ENCODE measurements at places on chromosomes 6 and 20.

GRCh38 chr6:28011722-28012121 lies 54.7 kb downstream of the OR2B6 start:
- no peak for DNase-seq

- DNase-seq, result no peak
Observed at GRCh38 chr6:145964948-145965366, 799 bp upstream of the SHPRH start.

- DNase-seq, result no peak
Observed at GRCh38 chr6:143884216-143884900, 20.1 kb downstream of the ZC2HC1B start.

GRCh38 chr20:37336369-37337207 lies 9.4 kb upstream of the SRC start:
- DNase-seq, result no peak

DNA sequence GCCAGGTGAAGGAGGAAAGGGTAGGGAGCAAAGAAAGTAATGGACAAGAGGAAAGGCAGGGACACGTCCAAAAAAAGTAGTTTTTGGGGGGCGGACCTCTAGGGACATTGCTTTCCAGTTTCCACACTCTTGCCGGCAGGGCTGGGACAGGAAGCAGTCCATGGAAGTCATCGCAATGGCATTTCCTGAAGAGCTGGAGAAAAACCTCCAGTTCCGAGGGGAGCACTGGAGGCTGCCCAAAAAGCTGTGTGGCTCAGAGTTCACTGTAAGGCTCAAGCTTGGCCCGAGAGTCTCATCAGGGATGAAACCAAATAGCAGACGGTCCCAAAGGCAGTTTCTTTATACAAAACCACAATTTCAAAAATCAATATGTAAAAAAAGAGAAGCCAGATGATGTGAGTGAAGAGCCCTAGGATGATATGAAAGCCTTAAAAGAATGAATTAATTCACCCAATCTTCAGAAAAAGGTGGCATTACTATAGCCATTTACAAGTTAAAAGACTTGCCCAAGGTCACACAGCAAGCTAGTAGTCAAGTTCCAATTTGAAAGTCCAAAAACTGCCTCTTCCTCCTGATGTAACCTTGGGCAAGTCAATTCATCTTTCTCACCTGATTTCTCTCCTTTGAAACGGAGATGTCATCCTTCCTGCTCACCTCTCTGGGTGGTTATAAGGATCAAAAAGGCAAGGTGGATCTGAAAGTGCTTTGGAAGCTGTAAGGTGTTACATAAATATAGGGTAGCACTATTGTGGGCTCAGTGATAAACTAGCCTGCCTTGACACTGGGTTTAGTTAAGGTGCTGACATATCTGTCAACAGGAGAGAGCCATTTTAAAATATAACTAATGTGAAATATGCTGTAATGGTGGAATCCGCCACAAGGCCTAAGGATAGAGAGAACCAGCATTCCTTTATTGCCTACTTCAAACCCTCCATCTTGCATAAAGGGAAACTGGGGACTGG lies 9.1 kb downstream of the BCL2L1 start:
- DNase-seq, result no peak

DNA sequence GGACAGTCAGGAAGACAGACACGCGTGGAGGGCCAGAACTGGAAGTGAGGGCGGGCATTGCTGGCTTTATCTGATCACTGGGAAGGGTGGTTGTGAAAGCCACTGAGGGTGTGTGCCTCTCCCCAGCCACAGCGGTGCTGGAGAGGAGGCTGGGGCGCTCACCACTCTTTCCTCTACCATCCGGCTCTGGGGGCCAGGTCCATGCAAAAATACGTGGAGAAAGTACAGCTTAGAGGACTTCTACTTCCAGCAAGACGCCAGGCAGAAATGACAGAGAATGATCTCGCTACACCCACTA lies 148.8 kb upstream of the RPS6KA2 start:
- DNase-seq, result no peak
